ENCODE measurements at places on chromosomes 12 and 14. TPM values are rescaled to one million over a fixed set of nuclear protein-coding genes. Genes with fewer than 3 reads are reported as not detected.

Gene WSCD2
- 6.5 TPM for total RNA-seq

Gene TMPRSS12
- total RNA-seq: 0.68 TPM

Gene CCDC197
- not detected for total RNA-seq

Gene SERPINA10
- not detected for total RNA-seq

Gene ARHGAP5
- 83.3 TPM for total RNA-seq

Gene FBXW8
- total RNA-seq: 26.7 TPM

Gene CIROP
- not detected for total RNA-seq

Gene SLC41A2
- total RNA-seq: 10.3 TPM

Gene CCDC198
- not detected for total RNA-seq

Gene GLT1D1
- 1.9 TPM for total RNA-seq

Gene ASIC1
- total RNA-seq: 2.7 TPM

Gene IQSEC3
- 2.6 TPM for total RNA-seq

Gene KCNA5
- total RNA-seq: 0.68 TPM

Gene STAT6
- 237 TPM for total RNA-seq

Gene FSCB
- total RNA-seq: 3.5 TPM

Gene PIK3C2G
- 1.4 TPM for total RNA-seq

Gene DNAJC22
- total RNA-seq: 0.23 TPM

Gene TMEM260
- total RNA-seq: 22.6 TPM

Gene MYL2
- total RNA-seq: 39.5 TPM

Gene PARPBP
- 3.5 TPM for total RNA-seq

Data from prostate gland (tissue), 2 donors.